ENCODE measurements at places on chromosomes 1 and 21.
A peak's percentile ranks its signal among the peaks of the same experiment; 100 is the strongest.

- H3K4me3 ChIP-seq, result no peak overlapping the region
- H3K4me1 ChIP-seq, result peaks cover 19% of the 10 kb centered on the region
- H3K27ac ChIP-seq, result no peak overlapping the region
These were observed 2.1 kb upstream of the CD58 start for GRCh38 chr1:116572771-116573430.

GRCh38 chr1:155938220-155938627 is 3.2 kb upstream of the RXFP4 start:
- H3K27me3 ChIP-seq, result no peaks in the 10 kb centered on the region
- no peak overlapping the region for H3K4me3 ChIP-seq
- H3K4me1 ChIP-seq, result no peaks in the 10 kb centered on the region
- H3K27ac ChIP-seq, result no peak overlapping the region
- DNase-seq, result no peak
- no peaks in the 10 kb centered on the region for H3K36me3 ChIP-seq

DNA sequence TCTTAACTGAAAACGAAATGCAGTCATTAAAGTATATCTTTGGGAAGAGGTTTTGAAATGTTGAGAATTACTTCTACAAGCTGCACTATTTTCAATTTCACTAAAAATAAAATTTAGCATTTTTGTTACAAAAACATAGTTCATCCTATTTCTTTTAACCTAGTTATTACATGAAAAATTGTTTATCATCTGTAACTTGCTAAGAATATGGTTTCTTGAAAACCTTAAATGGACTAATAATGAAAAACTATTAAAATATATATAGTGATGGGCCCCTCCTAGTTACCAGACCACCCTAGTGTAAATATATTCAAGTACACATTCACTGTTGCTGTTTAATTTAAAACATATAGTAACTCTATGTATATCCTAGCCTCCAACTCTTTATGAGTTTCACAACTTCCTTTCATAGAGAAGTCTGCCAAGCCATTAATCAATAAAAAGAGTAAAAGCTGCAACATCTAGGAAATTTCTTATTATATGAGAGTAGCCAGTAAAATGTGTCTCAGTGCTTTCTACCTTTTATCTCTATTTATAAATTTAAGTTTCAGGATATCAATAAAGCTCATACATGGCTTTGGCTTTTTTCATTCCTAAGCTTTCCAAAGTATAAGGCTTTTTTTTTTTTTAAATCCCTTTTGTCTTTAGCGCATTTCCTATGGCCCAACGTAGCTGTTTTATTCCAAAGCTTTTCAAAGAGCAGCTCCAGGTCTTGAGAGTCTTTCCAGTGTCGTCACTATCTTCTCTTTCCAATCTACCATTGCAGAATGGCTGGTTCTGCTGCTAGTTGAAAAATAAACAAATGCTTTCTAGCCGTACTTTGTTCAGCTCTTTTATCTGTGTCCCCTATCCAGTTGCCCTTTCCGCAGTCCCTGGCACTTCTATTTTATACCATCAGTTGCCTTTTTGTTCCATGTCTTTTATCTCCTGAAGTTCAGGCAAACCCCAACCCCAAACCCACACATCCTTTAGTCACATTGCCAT is 6.5 kb downstream of the IRF2BP2 start:
- no peak for DNase-seq
- no peaks in the 10 kb centered on the region for H3K27me3 ChIP-seq
- peaks cover 40% of the 10 kb centered on the region for H3K36me3 ChIP-seq
- H3K27ac ChIP-seq, result no peak overlapping the region
- H3K4me3 ChIP-seq, result peak overlapping the region; percentile 71

DNA sequence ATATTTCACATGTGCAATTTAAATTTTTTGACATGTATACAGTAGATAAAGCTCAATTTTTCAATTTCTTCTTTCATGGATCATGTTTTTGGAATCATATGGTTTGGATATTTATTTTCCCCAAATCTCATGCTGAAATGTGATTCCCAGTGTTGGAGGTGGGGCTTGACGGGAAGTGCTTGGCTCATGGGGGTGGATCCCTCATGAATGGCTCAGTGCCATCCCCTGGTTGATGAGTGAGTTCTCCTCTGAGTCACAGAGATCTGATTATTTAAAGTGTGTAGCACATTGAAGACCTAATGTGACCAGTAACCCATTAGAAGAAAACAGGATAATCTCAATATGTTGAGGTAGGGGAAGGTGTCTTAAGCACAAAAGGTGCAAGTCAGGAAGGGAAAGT is 9.1 kb upstream of the IFI16 start:
- H3K27me3 ChIP-seq, result peaks cover 10% of the 10 kb centered on the region
- H3K4me1 ChIP-seq, result no peaks in the 10 kb centered on the region
- no peaks in the 10 kb centered on the region for H3K36me3 ChIP-seq
- H3K27ac ChIP-seq, result no peak overlapping the region
- peak overlapping the region; percentile 79 for H3K4me3 ChIP-seq

GRCh38 chr1:25695771-25696311 is 79.2 kb downstream of the MAN1C1 start:
- H3K27me3 ChIP-seq, result no peaks in the 10 kb centered on the region
- no peaks in the 10 kb centered on the region for H3K36me3 ChIP-seq
- H3K4me1 ChIP-seq, result peaks cover 20% of the 10 kb centered on the region
- H3K4me3 ChIP-seq, result no peak overlapping the region
- H3K27ac ChIP-seq, result no peak overlapping the region

- H3K27me3 ChIP-seq, result no peaks in the 10 kb centered on the region
- H3K36me3 ChIP-seq, result no peaks in the 10 kb centered on the region
- no peak overlapping the region for H3K27ac ChIP-seq
- no peak for DNase-seq
These were observed 17.7 kb downstream of the NPHS2 start for GRCh38 chr1:179558078-179558477.

GRCh38 chr21:35504951-35505466 is 455.9 kb upstream of the RUNX1 start:
- no peak overlapping the region for H3K27ac ChIP-seq
- no peak for DNase-seq
- H3K27me3 ChIP-seq, result no peaks in the 10 kb centered on the region

- no peaks in the 10 kb centered on the region for H3K4me1 ChIP-seq
- H3K4me3 ChIP-seq, result no peak overlapping the region
- no peaks in the 10 kb centered on the region for H3K27me3 ChIP-seq
- no peak overlapping the region for H3K27ac ChIP-seq
- peaks cover 22% of the 10 kb centered on the region for H3K36me3 ChIP-seq
These were observed 97.6 kb downstream of the NRDC start for GRCh38 chr1:51780927-51781326.

DNA sequence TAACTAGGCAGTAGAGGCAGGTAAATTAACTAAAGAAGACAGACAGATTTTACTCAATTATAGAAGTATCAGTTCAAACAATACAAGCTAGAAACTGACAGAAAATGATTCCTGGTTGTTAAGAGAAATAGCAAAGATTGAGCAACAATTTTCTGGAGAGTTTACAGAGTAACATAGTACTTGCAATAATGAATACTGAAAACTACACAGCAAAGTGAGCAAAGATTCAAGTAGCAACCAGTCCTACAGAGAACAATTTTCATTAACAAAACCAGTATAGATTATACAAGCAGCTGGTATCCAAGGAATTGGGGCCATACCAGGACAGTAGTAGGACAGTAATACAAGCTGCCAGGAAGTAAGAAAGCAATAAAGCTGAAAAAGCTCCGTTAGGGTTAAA is 37.6 kb downstream of the EYA3 start:
- no peak overlapping the region for H3K4me3 ChIP-seq
- 0 out of 2 replicates have a peak, but pooled peaks cover 2% of the 10 kb centered on the region for H3K4me1 ChIP-seq
- no peak overlapping the region for H3K27ac ChIP-seq
- H3K36me3 ChIP-seq, result no peaks in the 10 kb centered on the region

GRCh38 chr1:16165073-16165364 is 9.2 kb upstream of the EPHA2 start:
- H3K27me3 ChIP-seq, result no peaks in the 10 kb centered on the region
- H3K4me3 ChIP-seq, result no peak overlapping the region
- no peaks in the 10 kb centered on the region for H3K36me3 ChIP-seq
- H3K4me1 ChIP-seq, result peaks cover 9% of the 10 kb centered on the region

DNA sequence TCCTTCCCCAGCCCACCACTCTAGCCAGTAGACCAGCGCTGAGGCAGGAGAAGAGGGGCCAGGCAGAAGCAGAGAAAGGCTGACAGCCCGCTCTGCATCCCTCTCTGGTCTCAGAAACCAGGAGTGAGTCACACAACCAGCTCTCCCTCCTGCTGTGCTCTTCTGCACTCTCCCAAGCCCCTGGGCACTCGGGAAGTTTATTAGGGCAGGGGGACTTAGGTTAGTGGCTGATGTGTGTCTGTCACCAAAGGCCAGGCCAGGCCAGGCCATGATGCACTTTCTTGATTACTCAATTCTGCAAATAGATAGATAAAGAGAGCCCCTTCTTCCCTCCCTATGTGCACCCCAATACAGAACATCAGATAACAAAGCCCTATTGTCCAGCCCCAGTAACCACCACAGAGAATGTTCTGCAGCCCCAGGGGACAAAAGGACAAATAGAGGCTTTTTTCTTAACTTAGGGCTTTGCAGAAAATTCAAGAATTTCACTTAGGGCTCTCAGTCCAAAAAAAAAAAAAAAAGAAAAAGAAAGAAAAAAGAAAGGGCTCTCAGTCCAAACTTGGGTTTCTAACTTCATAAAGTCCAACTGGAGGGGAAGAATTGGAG is 52.9 kb upstream of the CNTN2 start:
- no peak overlapping the region for H3K27ac ChIP-seq
- DNase-seq, result no peak
- no peaks in the 10 kb centered on the region for H3K27me3 ChIP-seq
- no peak overlapping the region for H3K4me3 ChIP-seq
- no peaks in the 10 kb centered on the region for H3K36me3 ChIP-seq

GRCh38 chr1:218171302-218171893 is 113.7 kb upstream of the RRP15 start:
- DNase-seq, result no peak
- no peaks in the 10 kb centered on the region for H3K4me1 ChIP-seq
- H3K27me3 ChIP-seq, result no peaks in the 10 kb centered on the region

DNA sequence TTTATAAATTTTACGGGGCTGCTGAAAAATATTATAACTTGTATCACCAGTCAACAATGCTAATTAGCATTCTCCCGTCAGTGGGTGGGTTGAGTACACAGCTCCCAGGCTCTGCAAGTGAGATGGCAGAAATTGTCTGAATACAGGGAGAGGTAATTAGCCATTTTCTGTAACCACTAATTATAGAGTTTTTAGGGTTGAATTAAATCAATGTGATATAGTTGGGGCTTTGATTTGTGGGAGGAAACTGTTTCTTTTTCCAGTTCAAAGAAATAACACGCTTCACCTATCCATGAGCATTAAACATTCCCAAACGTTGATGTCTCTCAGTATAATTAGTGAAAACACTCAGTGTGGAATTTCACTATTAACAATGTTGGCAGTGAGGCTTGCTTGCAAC is 1.5 kb downstream of the VANGL1 start:
- peaks cover 6% of the 10 kb centered on the region for H3K4me1 ChIP-seq
- DNase-seq, result no peak
- H3K27me3 ChIP-seq, result no peaks in the 10 kb centered on the region
- H3K27ac ChIP-seq, result no peak overlapping the region
- no peaks in the 10 kb centered on the region for H3K36me3 ChIP-seq

- DNase-seq, result no peak
- no peak overlapping the region for H3K4me3 ChIP-seq
- no peaks in the 10 kb centered on the region for H3K36me3 ChIP-seq
- H3K4me1 ChIP-seq, result no peaks in the 10 kb centered on the region
- no peaks in the 10 kb centered on the region for H3K27me3 ChIP-seq
These were observed 166.9 kb downstream of the COL11A1 start for GRCh38 chr1:102941366-102941947.

GRCh38 chr1:211642870-211643269 is 32.6 kb downstream of the NEK2 start:
- no peaks in the 10 kb centered on the region for H3K27me3 ChIP-seq
- peaks cover 1% of the 10 kb centered on the region for H3K4me1 ChIP-seq
- no peak overlapping the region for H3K27ac ChIP-seq

DNA sequence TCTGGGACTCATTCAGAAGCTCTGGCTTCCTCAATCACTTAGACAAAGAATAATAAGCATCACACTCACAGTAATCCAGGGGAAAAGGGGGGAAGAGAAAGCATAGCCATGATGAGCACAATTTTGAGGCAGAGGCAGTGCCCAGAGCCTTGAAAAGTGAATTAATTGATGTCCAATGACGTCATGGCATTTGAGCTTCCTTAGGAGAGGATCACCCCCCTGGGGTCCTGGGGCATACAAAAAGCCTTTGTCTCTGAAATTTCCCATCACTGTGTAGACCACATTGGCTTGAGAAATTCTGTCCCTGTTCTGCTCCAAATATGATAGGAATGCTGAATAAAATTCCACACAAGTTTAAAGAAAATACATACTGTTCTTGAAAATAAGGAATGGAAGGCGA is 84.3 kb upstream of the COA6 start:
- no peak overlapping the region for H3K27ac ChIP-seq
- no peak for DNase-seq
- H3K36me3 ChIP-seq, result no peaks in the 10 kb centered on the region
- no peak overlapping the region for H3K4me3 ChIP-seq
- no peaks in the 10 kb centered on the region for H3K27me3 ChIP-seq
- no peaks in the 10 kb centered on the region for H3K4me1 ChIP-seq

- no peak overlapping the region for H3K4me3 ChIP-seq
- DNase-seq, result no peak
- no peak overlapping the region for H3K27ac ChIP-seq
- peaks cover 6% of the 10 kb centered on the region for H3K4me1 ChIP-seq
These were observed 233.1 kb downstream of the PAPPA2 start for GRCh38 chr1:176696109-176696508.

DNA sequence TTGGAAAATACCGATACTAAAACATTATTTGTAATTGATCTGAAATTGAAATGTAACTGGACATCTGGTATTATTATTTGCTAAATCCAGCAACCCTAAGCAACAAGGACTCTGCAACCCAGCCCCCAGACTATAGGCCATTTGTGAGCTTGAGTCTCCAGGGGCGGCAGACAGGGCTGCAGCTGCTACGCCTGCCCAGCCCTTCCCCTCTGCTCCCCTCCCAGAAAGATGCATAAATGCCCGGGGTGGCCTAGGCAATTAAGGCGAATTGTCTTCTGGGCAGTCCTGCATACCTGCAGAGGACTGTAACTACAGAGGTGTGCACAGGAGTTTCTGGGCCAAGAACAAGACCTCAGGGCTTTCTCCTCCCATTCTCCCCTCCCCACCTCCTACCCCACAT is 41.2 kb upstream of the LBR start:
- no peak overlapping the region for H3K27ac ChIP-seq
- no peak overlapping the region for H3K4me3 ChIP-seq
- no peaks in the 10 kb centered on the region for H3K27me3 ChIP-seq
- H3K4me1 ChIP-seq, result peaks cover 9% of the 10 kb centered on the region
- no peak for DNase-seq

GRCh38 chr1:192610112-192610889 is 25.6 kb upstream of the RGS13 start:
- no peak overlapping the region for H3K27ac ChIP-seq
- no peaks in the 10 kb centered on the region for H3K36me3 ChIP-seq
- DNase-seq, result no peak
- no peaks in the 10 kb centered on the region for H3K4me1 ChIP-seq

DNA sequence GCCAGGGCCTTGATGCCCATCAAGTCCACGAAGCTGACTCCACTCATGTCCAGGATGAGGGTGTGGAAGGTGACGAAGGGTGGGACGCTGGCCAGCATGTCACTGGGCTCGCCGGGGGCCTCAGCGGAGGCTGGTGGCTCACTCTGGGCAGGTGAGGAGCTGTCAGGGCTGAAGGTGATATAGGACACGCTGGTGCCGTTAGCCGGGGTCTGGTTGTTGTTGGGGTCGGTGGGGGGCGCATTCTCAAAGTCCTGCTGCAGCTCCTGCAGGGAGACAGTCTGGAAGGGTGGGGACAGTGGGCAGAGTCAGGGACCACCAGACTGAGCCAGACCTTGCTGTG is 21.7 kb downstream of the SLC26A9 start:
- H3K4me1 ChIP-seq, result no peaks in the 10 kb centered on the region
- no peaks in the 10 kb centered on the region for H3K27me3 ChIP-seq
- H3K4me3 ChIP-seq, result no peak overlapping the region
- no peak overlapping the region for H3K27ac ChIP-seq
